Stimulated activated memory B cell treated with anti-CD40 and anti-IgM and Interleukin-4, amounts not matched to agents 10 μg/mL and 1 μg/mL and 100 μg/mL, for 72 hours (primary cell): ENCODE measurements at places on chromosomes 12 and 14.

DNA sequence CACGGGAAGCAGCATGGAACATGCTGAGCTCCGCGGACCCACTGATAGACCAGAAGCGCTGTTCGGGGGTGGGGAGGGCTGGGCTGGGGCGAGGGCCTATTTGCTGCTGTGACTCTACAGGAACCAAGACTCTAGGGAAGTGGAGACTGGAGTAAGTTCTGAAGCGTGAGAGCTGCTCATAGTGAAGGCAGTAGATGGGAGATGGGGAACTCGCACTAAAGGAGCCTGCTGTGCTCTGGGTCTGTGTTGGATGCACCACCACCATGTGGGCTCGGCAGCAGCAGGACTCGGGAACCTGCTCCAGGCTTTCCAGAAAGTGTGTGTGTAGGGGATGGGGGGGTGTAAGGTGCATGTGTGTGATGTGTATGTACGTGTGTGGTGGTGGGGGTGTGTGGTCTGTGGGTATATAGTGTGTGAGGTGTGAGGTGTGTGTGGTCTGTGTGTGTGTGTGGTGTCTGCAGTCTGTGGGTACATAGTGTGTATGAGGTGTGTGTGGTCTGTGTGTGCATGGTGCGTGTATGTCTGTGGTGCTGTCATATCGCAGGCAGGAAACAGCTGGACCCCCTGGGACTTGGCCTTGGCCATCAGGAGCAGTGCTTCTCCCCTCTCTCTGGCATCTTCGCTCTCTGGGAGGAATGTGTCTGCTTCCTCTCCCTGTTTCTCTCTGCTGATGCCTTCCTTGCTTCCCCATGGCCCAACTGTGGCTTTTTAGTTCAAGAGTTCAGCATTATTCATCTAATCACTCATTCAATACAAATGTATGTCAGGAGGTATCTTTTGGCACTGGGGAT is 378.9 kb downstream of the FUT8 start:
- peak; percentile 40 for ATAC-seq
- no peak overlapping the region for H3K27ac ChIP-seq
- no peaks in the 10 kb centered on the region for H3K4me1 ChIP-seq
- H3K4me3 ChIP-seq = no peak overlapping the region
- H3K27me3 ChIP-seq = no peaks in the 10 kb centered on the region

DNA sequence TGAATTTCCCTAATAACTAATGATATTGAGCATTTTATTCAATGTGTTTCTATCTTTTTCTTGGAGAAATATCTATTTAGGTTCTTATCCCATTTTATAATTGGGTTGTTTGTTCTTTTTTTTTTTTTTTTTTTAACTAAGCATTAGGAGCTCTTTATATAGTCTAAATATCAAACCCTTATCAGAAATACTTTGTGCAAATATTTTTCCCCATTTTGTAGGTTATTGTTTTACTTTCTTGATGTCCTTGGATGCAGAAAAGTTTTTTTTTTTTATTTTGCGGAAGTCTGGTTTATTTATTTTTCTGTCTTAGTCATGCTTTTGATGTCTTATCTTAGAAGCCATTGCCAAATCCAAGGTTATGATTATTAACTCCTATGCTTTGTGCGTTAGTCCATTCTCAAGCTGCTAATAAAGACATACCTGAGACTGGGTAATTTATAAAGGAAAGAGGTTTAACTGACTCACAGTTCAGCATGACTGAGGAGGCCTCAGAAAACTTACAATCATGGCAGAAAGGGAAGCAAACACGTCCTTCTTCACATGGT is 434.3 kb upstream of the TBX3 start:
- no peaks in the 10 kb centered on the region for H3K36me3 ChIP-seq
- no peak overlapping the region for H3K4me3 ChIP-seq
- H3K27me3 ChIP-seq = no peaks in the 10 kb centered on the region

GRCh38 chr12:128767518-128767917 is 56.2 kb downstream of the SLC15A4 start:
- no peak overlapping the region for H3K4me3 ChIP-seq
- no peak for ATAC-seq
- no peak overlapping the region for H3K27ac ChIP-seq
- H3K27me3 ChIP-seq = peaks cover 54% of the 10 kb centered on the region

DNA sequence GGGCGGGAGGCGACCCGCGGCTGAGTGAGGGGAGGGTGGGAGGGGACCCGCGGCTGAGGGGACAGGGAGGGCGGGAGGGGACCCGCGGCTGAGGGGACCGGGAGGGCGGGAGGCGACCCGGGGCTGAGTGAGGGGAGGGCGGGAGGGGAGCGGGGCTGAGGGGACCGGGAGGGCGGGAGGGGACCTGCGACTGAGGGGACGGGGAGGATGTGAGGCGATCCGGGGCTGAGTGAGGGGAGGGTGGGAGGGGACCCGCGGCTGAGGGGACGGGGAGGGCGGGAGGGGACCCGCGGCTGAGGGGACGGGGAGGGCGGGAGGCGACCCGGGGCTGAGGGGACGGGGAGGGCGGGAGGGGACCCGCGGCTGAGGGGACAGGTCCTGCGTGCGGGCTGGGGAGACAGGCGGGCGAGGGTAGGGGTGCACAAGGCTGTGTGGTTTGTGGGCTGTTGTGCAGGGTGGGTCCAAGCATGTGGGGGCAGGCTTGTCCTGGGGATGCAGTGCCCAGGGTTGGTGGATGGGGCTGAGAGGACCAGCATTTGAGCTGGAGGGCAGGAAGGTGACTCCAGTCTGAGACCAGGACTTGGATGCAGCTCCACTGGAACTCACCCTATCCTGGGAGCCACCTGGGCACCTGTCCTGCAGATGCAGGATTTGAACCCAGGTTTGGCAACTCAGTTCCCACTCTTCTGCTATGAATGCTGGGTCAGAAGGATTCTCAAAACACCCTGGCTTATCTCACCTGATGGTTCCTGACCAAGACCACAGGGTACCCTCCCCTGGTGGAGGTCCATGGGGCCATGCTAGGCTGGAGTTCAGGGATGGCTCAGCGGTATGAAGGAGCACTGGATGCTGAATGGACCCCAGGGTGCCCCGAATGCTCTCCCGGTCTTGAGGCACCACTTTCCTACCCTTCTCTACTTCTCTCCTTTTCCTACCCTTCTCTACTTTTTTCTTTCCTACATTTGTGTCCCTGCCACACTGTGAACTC is 9.4 kb downstream of the PLD4 start:
- peaks cover 24% of the 10 kb centered on the region for H3K4me1 ChIP-seq
- ATAC-seq = no peak
- H3K4me3 ChIP-seq = peak overlapping the region; percentile 68
- peaks cover 2% of the 10 kb centered on the region for H3K36me3 ChIP-seq
- peak overlapping the region; percentile 74 for H3K27ac ChIP-seq

DNA sequence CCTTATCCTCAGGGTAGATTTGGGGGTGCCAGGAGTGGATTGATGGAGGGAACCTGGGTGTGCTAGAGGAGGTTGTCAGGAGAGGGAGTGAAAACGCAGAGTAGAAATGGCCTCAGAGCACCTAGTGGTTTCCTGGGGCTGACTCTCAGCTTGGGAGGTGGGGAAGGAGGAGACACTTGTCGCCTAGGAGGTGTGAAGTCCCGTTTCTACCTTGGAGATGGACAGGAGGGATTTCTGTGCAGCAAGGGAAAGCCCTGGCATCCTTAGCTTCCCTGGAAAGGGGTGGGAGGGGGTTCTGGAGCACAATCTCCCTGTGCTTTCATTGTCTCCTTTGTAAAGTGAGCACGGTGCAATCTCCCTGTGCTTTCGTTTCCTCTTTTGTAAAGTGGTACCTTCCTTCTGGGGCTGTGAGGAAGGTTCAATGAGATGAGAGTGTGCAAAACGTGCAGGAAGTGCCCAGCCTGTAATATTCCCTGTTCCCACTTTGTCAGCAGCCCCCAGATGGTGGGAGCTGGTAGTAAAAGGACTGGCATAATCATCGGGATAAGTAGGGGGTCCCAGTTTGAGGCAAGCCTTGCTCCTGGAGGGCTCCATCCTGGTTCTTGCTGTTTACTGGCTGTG is 1.6 kb downstream of the OAS3 start:
- peaks cover 18% of the 10 kb centered on the region for H3K4me1 ChIP-seq
- H3K27me3 ChIP-seq = no peaks in the 10 kb centered on the region
- peak overlapping the region; percentile 37 for H3K4me3 ChIP-seq
- peak overlapping the region; percentile 71 for H3K27ac ChIP-seq
- ATAC-seq = peak; percentile 78

GRCh38 chr14:44982594-44982993 is 20.6 kb downstream of the TOGARAM1 start:
- no peak overlapping the region for H3K4me3 ChIP-seq
- no peak overlapping the region for H3K27ac ChIP-seq
- ATAC-seq = no peak
- H3K36me3 ChIP-seq = peaks cover 26% of the 10 kb centered on the region

- no peak overlapping the region for H3K4me3 ChIP-seq
- H3K4me1 ChIP-seq = peaks cover 28% of the 10 kb centered on the region
- no peaks in the 10 kb centered on the region for H3K27me3 ChIP-seq
Measured at GRCh38 chr12:110498984-110499706, 2.8 kb downstream of the VPS29 start.

DNA sequence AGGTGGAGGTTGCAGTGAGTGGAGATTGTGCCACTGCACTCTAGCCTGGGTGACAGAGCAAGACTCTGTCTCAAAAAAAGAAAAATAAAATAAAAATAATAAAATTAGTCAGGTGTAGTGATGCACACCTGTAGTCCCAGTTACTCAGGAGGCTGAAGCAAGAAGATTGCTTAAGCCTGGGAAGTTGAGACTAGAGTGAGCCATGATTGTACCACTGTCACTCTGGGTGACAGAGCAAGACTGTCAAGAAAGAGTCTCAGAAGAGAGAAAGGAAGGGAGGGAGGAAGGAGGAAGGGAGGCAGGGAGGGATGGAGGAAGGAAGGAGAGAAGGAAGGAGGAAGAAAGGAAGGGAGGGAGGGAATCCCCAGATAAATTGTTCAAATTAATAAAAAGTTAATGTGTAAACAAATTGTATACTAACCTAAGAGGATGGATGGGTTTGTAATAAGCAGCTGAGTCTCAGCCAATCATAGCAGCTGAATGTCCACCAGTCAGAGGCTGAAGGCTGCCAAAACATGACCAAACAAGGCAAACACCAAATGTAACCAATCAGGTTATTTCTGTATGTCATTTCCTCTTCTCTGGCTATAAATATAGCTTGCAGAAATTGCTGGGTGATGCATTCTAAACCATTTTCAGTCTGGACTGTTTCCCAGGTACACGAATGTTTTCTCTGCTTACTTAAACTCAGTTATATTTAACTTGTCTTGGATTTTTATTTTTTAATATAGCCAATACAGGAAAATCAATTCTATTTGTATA is 6.1 kb upstream of the CDCA4 start:
- no peak overlapping the region for H3K4me3 ChIP-seq
- H3K4me1 ChIP-seq = peaks cover 33% of the 10 kb centered on the region
- no peak for ATAC-seq
- H3K27me3 ChIP-seq = no peaks in the 10 kb centered on the region
- H3K27ac ChIP-seq = peak overlapping the region; percentile 86

- H3K27me3 ChIP-seq = peaks cover 23% of the 10 kb centered on the region
- H3K4me3 ChIP-seq = no peak overlapping the region
- no peaks in the 10 kb centered on the region for H3K36me3 ChIP-seq
- H3K27ac ChIP-seq = no peak overlapping the region
- no peak for ATAC-seq
- H3K4me1 ChIP-seq = no peaks in the 10 kb centered on the region
Measured at GRCh38 chr12:52917800-52918199, 12.9 kb upstream of the KRT8 start.

GRCh38 chr12:56461235-56462159 is 6.9 kb upstream of the SPRYD4 start:
- H3K4me1 ChIP-seq = peaks cover 24% of the 10 kb centered on the region
- no peaks in the 10 kb centered on the region for H3K36me3 ChIP-seq
- no peaks in the 10 kb centered on the region for H3K27me3 ChIP-seq
- ATAC-seq = no peak
- H3K4me3 ChIP-seq = no peak overlapping the region
- H3K27ac ChIP-seq = peak overlapping the region; percentile 88

DNA sequence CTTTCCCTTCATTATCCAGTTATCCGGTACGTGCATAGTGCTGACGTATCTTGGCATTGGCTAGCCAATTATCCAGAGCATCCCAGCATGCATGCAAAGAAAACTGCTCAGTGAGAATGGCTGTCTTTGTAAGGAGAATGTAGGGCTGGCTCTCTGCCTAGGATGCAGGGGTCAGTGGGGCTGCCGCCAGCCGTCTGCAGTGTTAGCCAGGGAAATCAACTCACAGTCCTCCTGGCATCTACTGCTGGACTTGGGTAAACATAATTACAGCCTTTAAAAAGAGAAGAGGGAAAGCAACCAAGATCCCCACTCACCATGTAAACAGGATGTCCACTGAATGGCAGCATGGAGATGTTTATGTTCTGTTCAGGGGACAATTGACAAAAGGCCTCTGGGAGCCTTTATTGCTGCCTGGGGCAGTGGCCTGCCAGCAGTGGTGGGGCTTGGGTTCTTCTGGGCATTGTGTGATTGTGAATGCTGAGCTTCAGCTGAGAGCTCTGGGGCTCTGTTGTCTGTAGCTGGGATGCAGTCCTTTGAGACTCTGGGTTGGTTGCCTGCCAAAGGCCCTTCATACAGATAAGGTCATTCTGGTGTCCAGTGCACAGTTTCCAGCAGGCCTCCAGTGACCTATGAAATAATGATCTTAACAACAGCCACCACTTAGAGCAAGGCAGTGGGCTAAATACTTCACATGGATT is 121.8 kb downstream of the TBC1D30 start:
- ATAC-seq = no peak
- H3K27me3 ChIP-seq = peaks cover 23% of the 10 kb centered on the region
- H3K4me3 ChIP-seq = no peak overlapping the region
- no peaks in the 10 kb centered on the region for H3K4me1 ChIP-seq
- H3K36me3 ChIP-seq = no peaks in the 10 kb centered on the region
- no peak overlapping the region for H3K27ac ChIP-seq

DNA sequence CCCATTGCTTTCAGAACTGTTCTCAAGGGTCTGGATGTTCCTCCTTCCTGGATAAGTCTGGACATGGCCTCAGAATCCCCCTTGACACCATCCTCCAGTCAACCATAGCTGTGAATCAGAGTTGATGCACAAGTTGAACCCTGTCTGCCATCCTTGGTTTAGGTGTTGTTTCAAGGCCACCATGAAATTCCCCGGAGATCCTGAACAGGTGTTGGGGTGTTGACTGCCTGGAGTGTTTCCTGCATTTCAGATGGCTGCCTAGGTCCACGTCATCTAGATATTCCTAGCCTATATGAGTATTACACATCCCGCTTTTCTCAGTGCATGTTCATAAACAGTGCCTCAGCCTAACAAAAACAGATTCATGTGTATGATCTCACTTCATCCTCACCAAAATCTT is 86.7 kb upstream of the PWP1 start:
- no peaks in the 10 kb centered on the region for H3K36me3 ChIP-seq
- H3K4me3 ChIP-seq = no peak overlapping the region
- H3K27ac ChIP-seq = no peak overlapping the region
- peaks cover 46% of the 10 kb centered on the region for H3K27me3 ChIP-seq

- H3K27me3 ChIP-seq = no peaks in the 10 kb centered on the region
- no peak overlapping the region for H3K4me3 ChIP-seq
- no peak for ATAC-seq
- H3K4me1 ChIP-seq = peaks cover 8% of the 10 kb centered on the region
- no peak overlapping the region for H3K27ac ChIP-seq
- no peaks in the 10 kb centered on the region for H3K36me3 ChIP-seq
Measured at GRCh38 chr12:90512518-90512917, 442.5 kb downstream of the CCER1 start.

- H3K36me3 ChIP-seq = no peaks in the 10 kb centered on the region
- H3K27me3 ChIP-seq = peaks cover 82% of the 10 kb centered on the region
- no peak for ATAC-seq
- no peak overlapping the region for H3K27ac ChIP-seq
Measured at GRCh38 chr12:132396657-132397056, 67.3 kb upstream of the GALNT9 start.
